ENCODE measurements at places on chromosomes 12 and 14.

- DNase-seq = no peak
Measured at GRCh38 chr14:63624701-63625100, 17.0 kb downstream of the WDR89 start.

DNA sequence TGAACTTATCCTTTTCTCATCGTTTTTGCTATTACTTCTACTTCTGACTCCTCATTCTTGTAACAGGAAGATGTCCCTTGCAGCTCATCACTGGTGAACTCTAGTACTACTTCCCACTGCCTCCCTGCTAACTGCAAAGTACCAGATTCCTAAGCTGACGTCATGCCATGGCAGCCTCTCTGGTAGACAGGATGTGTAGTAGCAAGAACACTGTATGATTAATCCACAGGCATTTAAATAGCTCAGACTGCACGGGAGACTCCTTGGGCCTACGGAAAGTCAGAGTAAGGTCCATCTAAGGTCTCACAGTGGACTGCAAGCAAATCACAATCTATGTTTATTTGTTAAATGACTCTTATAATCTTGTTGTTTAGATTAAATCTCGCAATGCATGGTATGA, 43.5 kb downstream of the DNAI7 start:
- no peak for DNase-seq

- DNase-seq = no peak
Measured at GRCh38 chr12:16349131-16349460, 1.7 kb downstream of the MGST1 start.

GRCh38 chr14:90851327-90852036, 35.3 kb upstream of the TTC7B start:
- no peak for DNase-seq

- no peak for DNase-seq
Measured at GRCh38 chr14:104115691-104116287, 22.6 kb upstream of the KIF26A start.

GRCh38 chr14:96205059-96205977, 679 bp downstream of the BDKRB2 start:
- DNase-seq = no peak

GRCh38 chr12:130437555-130438242, 100.0 kb downstream of the PIWIL1 start:
- no peak for DNase-seq

Data from nucleus accumbens (tissue), 56 donors.